ENCODE measurements at places on chromosomes 13 and 19.

DNA sequence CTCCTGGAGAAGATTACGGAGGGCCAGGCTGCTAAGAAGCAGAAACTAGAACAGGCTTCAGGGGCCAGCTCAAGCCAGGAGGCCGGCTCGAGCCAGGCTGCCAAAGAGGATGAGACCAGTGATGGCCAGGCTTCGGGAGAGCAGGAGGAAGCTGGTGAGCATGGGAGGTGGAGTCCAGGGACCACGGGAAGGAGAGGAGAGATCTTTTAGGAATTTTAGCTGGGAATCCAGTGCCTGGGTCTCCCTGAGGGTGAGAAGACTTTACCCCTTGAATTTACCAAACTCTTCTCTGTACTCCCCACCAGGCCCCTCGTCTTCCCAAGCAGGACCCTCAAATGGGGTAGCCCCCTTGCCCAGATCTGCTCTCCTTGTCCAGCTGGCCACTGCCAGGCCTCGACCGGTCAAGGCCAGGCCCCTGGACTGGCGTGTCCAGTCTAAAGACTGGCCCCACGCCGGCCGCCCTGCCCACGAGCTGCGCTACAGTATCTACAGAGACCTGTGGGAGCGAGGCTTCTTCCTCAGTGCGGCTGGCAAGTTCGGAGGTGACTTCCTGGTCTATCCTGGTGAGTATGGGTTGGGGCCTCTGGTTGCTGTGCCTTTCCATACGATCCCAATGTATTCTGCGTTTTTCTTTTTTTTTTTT is 824 bp downstream of the TSEN34 start:
- no peak for DNase-seq

GRCh38 chr13:44350775-44351504 is 22.7 kb upstream of the SERP2 start:
- no peak for DNase-seq

DNA sequence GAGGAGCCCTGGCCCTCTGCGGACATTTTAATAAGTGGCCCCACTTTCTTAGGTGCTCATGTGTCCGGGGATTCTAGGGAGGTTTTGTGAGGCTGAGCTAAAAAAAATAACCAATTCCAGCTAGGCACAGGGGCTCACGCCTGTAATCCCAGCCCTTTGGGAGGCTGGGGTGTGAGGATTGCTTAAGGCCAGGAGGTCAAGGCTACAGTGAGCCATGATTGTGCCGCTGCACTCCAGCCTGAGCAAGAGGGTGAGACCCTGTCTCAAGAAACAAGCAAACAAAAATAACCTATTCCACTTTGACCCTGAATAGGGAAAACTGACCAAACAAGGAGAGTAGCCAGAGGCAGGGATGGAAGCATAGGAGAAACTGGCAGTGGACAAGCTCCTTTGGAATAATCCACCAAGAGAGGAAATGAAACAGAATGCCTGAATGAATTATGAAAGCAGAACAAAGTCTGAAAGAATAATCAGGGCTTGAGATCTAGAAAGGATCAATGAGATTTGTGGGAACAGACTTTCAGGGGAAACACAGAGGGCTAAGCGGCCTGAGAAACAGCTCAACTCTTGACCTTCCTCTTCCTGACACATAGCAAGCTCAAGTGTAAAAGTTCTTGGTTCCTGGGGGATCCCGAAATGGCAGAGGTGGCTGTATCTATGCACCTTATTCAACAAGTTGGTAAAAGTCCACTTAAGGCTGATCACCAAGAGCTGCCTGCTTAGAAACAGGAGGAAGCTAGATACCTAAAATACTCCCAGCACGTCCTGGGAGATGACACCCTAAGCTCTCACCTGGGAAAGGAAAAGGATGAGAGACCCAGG is 30.1 kb upstream of the FFAR2 start:
- no peak for DNase-seq

DNA sequence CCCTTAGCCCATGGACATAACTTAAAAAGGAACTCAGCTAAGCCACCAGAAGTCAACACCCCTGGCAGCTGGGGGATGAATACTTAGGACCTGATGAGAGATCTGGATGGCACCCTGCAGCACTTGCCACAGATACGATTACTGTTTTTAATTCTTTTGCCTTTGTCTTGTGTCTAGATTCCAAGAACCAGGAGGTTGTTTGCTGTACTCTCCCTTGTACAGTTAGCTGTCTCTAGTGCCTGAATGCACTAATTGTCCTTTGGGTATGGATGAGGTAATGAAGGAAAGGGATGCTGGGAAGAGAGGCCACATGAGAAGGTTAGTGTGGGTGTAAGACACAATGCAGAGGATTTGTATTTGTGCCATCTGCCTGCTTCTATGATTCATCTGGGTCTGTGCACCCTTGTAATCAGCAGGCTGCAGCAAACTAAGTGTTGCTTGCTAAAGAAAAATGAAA is 385.8 kb downstream of the KCNRG start:
- DNase-seq = no peak
